G401 (cell line): ENCODE measurements at places on chromosomes 4 and X. TPM values are rescaled to one million over a fixed set of nuclear protein-coding genes. Genes with fewer than 3 reads are reported as not detected.

Gene MAB21L2
- not detected in 2 replicates for total RNA-seq

- no peak for DNase-seq
Measured at GRCh38 chrX:29555465-29556091, 659.8 kb upstream of the MAGEB2 start.

DNA sequence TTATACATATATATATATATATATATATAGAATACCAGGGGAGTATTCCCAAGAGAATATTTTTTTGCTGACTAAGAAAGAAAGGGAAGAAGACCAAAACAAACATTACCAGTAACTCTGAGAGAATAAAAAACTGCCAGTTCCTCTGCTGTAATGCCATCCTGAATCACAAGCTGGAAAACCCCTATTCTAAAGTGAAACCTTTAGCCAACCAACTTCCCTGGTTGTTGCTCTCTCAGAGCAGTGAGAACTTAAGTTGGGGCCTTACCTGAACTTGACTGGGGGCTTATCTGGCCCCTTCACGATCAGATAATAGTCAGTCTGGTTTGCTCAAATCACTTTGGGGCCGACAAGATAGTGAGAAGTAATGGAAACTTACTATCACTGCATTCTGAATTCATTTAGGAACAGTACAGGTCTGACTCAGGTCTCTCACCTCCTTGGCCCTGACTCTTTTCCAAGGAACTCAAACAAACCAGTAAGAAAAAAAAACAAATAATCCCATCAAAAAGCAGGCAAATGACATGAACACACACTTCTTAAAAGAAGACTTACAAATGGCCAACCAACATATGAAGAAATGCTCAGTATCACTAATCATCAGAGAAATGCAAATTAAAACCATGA is 62.5 kb downstream of the CD40LG start:
- no peak for DNase-seq

Gene FABP2
- total RNA-seq: not detected in 2 replicates

- DNase-seq: no peak
Measured at GRCh38 chr4:173862754-173863153, 332.7 kb upstream of the HAND2 start.

Gene ESX1
- total RNA-seq: not detected in 2 replicates

Gene SORCS2
- under 0.01 TPM in 1 of 2 replicates, not detected in the other for total RNA-seq

DNA sequence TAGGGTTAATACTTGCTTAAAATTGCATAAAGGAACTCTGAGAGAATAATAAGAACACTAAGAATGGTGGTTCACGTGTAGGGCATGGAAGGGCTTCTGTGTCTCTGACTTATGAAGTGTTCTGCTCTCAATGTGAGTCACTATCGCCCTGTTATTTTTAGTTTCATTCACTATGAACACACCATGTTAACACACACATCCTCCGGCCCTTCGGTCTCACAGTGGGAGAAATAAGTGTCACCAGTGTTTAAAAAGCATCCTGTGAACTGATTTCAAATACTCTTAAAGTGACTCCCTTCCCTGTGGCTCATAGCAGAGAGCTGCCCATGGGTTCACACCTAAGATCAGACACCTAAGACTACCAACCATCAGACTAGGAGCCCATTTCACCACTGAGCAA is 33.8 kb upstream of the FGFBP2 start:
- DNase-seq: no peak

GRCh38 chr4:28518561-28519165 is 1658.0 kb downstream of the STIM2 start:
- no peak for DNase-seq

GRCh38 chr4:173539986-173540385 is 10.0 kb upstream of the HAND2 start:
- DNase-seq: no peak

GRCh38 chr4:108833046-108833445 is 70.2 kb upstream of the ETNPPL start:
- DNase-seq: no peak

GRCh38 chrX:9880870-9881269 is 86.3 kb upstream of the CLDN34 start:
- DNase-seq: no peak

Gene AVPR2
- total RNA-seq: 0.25 TPM in 1 of 2 replicates, not detected in the other

DNA sequence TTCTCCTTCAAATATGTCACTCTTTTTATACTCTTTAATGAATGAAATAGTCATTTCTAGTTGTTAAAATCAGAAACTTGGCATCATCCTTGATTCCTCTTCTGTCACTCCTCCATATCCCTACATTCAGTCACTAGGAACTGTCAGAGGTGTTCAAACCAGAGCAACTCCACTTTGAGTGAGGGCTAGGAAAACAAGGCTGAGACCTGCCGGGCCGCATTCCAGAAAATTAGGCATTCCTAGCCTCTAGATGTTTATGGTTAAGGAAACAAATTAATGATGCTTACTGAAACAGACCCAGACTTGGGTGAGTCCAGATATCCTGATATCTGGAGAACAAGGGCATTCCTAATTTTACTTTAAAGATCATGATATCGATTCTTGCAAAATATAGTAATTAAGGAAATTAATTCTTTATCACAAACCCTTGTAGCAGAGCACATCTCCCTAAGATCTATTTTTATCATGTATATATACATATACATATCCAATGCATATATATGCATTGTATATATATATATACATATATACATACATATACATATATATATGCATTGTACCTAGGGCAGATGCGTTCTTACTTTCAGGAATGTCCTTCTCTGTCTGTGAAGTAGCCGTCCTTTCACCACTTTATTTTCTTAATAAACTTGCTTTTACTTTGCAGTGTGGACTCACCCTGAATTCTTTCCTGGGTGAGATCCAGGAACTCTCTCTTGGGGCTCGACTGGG is 98.4 kb upstream of the GC start:
- DNase-seq: no peak

Gene GPR101
- not detected in 2 replicates for total RNA-seq

Gene MID1
- total RNA-seq: 0.06 and 0.07 TPM in 2 replicates

- no peak for DNase-seq
Measured at GRCh38 chr4:163179207-163179606, 12.5 kb upstream of the NAF1 start.

GRCh38 chr4:105976915-105977314 is 81.6 kb downstream of the NPNT start:
- no peak for DNase-seq

GRCh38 chr4:99807666-99808065 is 9.0 kb upstream of the DAPP1 start:
- no peak for DNase-seq

Gene SYNPO2
- total RNA-seq: not detected in 2 replicates

DNA sequence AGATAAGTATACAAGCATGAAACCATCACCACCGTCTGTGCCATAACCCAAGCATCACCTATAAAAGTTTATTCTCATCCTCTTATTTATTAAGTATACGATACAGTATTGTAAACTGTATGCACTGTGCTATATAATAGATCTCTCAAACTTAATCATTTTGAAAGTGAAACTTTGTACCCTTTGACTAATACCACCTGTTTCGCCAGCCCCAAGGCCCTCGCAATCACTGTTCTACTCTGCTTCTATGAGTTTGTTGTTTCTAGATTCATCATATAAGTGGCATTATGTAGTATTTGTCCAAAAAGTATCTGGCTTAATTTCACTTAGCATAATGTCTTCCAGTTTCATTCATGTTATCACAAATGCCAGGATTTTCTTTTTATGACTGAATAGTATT is 72.1 kb upstream of the DOCK11 start:
- DNase-seq: no peak

Gene BST1
- total RNA-seq: 0.80 TPM in 1 of 2 replicates, not detected in the other

DNA sequence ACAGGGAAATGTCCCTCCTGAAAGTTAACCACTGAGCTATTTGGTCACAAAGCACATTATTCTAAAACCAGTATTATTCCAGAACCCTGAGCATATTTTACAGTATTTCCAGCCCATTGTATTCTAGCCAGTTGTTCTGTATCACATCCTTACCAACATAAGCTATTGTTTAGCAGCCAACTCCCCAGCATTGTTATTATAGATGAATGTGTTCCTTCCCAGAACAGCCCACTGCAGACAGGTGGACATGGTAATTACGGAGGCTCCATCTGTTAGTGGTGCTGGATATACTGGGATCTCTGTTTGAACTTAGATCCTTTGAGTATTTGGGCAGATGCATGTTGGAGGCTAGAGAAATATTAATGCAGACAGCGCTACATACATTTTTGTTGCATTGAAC is 126.1 kb downstream of the MGST2 start:
- peak; percentile 80 for DNase-seq

Gene SULT1E1
- total RNA-seq: not detected in 2 replicates

DNA sequence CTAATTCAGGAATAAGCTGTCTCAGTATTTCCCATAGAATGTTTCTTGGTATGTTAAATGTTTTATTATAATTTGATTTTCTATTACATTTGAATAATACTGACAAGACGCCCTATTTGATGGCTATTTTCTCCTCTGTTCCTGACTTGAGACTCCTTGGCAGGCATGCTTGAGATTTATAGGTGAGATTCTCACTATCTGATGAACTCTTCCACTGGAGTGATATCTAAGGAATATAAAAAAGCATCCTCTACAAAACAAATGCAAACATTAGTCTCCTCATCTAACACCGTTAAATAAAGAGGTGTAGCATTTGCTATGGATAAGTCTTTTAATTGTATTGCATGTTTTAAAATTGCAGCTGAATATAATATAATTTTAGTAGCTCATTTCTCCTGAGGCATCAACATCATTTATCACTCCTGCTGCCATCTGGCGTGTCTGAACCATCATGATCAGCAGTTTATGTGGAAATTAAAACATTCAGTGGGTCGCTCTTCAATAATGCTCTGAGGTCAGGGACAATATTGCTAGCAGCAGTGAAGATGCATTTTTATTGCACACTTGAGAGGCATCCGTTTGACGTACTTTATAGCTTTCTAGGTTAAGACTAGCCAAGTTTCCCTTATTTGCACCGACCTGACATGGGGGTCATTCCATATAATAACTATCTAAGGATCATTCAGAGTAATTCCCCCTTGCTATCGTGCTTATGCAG is 210.4 kb upstream of the GALNTL6 start:
- DNase-seq: no peak

Gene FRAS1
- total RNA-seq: not detected in 2 replicates

DNA sequence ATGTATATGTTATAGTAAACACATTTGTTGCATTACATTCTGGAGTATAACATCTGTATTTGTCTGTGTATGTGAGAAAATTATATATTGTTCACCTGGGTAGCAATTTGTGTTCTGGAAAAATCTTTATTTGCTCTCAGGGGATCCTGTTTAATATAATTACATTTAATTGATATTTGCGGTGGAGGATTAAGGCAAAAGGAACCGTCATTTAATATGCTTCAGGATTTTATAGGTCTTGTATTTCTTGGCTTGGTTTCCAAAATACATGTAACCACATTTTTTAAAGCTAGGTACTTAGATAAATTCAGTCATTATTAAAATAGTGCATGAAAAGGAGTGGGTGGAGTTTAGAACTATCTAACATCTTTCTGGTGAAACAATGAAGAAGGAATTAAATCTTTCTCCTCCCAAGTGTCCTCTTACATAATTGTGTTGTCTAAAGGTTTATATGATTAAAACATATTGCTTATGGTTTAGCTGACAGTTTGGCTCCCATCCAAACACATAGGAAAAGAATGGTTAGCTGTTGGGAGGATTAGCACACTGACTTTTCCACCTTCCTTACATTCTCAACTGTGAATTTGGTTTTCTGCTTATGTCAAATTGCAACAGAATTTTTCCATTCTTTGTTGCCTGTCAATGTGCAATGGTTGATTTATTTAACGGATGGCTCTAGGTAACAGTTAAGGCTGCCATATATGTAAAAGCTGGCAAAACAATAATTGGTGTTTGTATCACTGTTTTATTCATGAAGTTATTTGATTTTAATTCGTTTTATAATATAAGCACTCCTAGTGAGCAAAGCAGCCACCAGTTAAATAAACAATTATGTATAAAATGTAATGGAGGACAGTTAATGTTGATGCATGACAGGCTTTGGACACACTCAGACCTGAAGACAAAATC is 250.8 kb upstream of the SFRP2 start:
- no peak for DNase-seq

Gene GYPB
- total RNA-seq: not detected in 2 replicates

GRCh38 chr4:151430740-151431457 is 21.9 kb downstream of the FHIP1A start:
- no peak for DNase-seq

GRCh38 chr4:153119626-153120025 is 84.6 kb upstream of the TRIM2 start:
- no peak for DNase-seq

Gene ARHGAP6
- not detected in 2 replicates for total RNA-seq

GRCh38 chr4:184816962-184817361 is 8.8 kb downstream of the ACSL1 start:
- no peak for DNase-seq
